ENCODE measurements at places on chromosomes 11 and 22. TPM values are rescaled to one million over a fixed set of nuclear protein-coding genes. Genes with fewer than 3 reads are reported as not detected.

DNA sequence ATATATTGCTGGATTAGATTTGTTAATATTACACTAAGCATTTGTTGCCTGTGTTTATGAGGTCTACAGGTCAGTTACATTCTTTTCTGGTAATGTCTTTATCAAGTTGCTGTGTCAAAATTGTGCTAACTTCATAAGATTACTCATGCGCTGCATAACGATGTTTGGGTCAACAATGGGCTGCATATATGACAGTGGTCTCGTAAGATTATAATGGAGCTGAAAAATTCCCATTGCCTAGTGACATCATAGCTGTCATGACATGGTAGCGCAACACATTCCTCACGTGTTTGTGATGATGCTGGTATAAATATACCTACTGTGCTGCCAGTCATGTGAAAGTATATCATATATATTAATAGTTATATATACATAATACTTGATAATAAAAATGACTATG lies 34.2 kb downstream of the POLD3 start:
- DNase-seq, result no peak
- no peak overlapping the region for H3K27ac ChIP-seq
- H3K36me3 ChIP-seq, result no peaks in the 10 kb centered on the region
- H3K27me3 ChIP-seq, result no peaks in the 10 kb centered on the region
- no peak overlapping the region for H3K4me3 ChIP-seq

GRCh38 chr11:121929581-121929980 lies 186.4 kb downstream of the BLID start:
- H3K27me3 ChIP-seq, result no peaks in the 10 kb centered on the region
- DNase-seq, result no peak
- H3K27ac ChIP-seq, result no peak overlapping the region
- H3K4me1 ChIP-seq, result no peaks in the 10 kb centered on the region
- peak overlapping the region; percentile 37 for H3K4me3 ChIP-seq

Gene TMEM45B
- 7.3 TPM for total RNA-seq

Gene PIH1D2
- total RNA-seq, result 3.3 TPM

Gene EFCAB6
- total RNA-seq, result 3.0 TPM
